ENCODE measurements at places on chromosomes 2 and 18. TPM values are rescaled to one million over a fixed set of nuclear protein-coding genes. Genes with fewer than 3 reads are reported as not detected.

- H3K4me3 ChIP-seq = no peak overlapping the region
- H3K27me3 ChIP-seq = no peaks in the 10 kb centered on the region
- no peaks in the 10 kb centered on the region for H3K36me3 ChIP-seq
These were observed 57.4 kb upstream of the EPB41L3 start for GRCh38 chr18:5601188-5601624.

- no peak for DNase-seq
- peaks cover 12% of the 10 kb centered on the region for H3K4me1 ChIP-seq
- H3K4me3 ChIP-seq = no peak overlapping the region
- H3K36me3 ChIP-seq = no peaks in the 10 kb centered on the region
- no peak overlapping the region for H3K27ac ChIP-seq
These were observed 34.1 kb downstream of the HK2 start for GRCh38 chr2:74867841-74868658.

- no peak overlapping the region for H3K27ac ChIP-seq
- H3K4me1 ChIP-seq = peaks cover 2% of the 10 kb centered on the region
These were observed 1.2 kb upstream of the CYP20A1 start for GRCh38 chr2:203237346-203238238.

- H3K4me3 ChIP-seq = peak overlapping the region; percentile 85
These were observed 1.8 kb upstream of the AGBL5 start for GRCh38 chr2:27049422-27050280.

DNA sequence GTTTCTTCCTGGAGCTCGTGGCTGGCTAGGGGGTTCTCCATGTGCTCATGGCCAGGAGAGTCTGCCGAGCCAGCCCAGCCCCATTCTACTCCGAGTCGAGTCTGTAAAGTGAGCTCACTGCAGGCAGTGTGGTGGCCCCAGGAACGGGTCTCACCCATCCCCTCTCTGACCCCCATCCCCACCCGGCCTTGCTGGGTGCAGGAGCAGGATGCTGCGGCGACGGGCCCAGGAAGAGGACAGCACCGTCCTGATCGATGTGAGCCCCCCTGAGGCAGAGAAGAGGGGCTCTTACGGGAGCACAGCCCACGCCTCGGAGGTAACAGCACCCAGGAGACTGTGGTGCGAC is 1.4 kb downstream of the ANO7 start:
- DNase-seq = no peak
- H3K4me1 ChIP-seq = no peaks in the 10 kb centered on the region
- no peak overlapping the region for H3K27ac ChIP-seq
- H3K4me3 ChIP-seq = no peak overlapping the region
- H3K27me3 ChIP-seq = no peaks in the 10 kb centered on the region

DNA sequence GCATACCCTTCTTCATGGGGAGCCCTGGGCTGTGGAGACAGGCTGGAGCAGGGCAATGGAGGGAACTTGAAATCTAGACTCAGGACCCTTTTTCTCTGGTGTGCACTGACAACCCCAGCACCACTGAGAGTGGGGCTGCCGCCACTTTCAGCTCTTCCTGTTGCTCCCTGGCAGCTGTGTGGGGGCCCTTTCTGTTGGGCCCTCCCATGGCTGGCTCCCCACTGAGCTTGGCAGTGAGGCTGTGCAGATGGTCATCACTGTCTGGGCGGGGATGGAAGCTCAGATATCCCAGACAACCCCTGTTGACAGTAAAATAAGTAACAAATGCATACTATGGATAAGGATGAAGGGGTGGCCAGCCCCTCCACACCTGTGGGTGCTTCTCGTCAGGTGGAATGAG is 6.7 kb downstream of the MYO7B start:
- no peaks in the 10 kb centered on the region for H3K27me3 ChIP-seq
- DNase-seq = no peak
- peaks cover 51% of the 10 kb centered on the region for H3K36me3 ChIP-seq
- no peak overlapping the region for H3K4me3 ChIP-seq

- no peak overlapping the region for H3K4me3 ChIP-seq
- H3K27ac ChIP-seq = peak overlapping the region; percentile 50
- no peak for DNase-seq
- no peaks in the 10 kb centered on the region for H3K27me3 ChIP-seq
These were observed 89.2 kb upstream of the MSH2 start for GRCh38 chr2:47313728-47314127.

DNA sequence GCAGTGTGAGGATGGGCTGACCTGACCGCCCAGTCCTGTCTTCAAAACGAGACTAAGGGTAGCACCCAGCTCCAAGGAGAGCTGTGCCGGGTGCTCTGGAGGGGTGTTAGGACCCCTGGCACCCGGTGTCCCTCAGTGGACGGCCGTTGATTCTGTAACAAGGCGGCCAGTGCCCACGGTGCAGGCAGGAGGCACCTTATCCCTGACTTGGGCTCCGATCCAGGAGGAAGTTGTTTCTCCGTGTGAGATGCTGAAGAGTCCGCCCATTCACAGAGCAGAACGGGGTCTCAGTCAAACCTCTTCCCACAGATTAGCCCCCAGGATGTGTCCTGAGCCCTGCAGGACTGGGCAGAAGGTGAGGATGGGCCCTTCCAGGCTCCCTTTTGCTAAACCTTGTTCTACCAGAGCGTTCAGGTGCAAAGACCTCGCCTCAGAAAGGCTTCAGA is 123.0 kb downstream of the NFATC1 start:
- H3K4me3 ChIP-seq = no peak overlapping the region
- no peak overlapping the region for H3K27ac ChIP-seq
- H3K27me3 ChIP-seq = no peaks in the 10 kb centered on the region
- no peaks in the 10 kb centered on the region for H3K36me3 ChIP-seq

The UGT1A10 gene
- polyA plus RNA-seq = 30.0 TPM

The SERPINB4 gene
- not detected for polyA plus RNA-seq

The SERPINB10 gene
- 0.07 TPM for polyA plus RNA-seq

The STAT4 gene
- 1.1 TPM for polyA plus RNA-seq

The RAB17 gene
- 175 TPM for polyA plus RNA-seq

The SMYD1 gene
- not detected for polyA plus RNA-seq

The CFAP65 gene
- not detected for polyA plus RNA-seq

The CYP1B1 gene
- 15.1 TPM for polyA plus RNA-seq
